ENCODE measurements at places on chromosomes 6 and 20.
A peak's percentile ranks its signal among the peaks of the same experiment; 100 is the strongest.

GRCh38 chr20:49993301-49993751 lies 10.5 kb downstream of the SNAI1 start:
- DNase-seq, result peak; percentile 85

- peak; percentile 75 for DNase-seq
These were observed 23.2 kb downstream of the PSMB1 start for GRCh38 chr6:170529839-170530469.

GRCh38 chr6:89564752-89565427 lies 73.7 kb downstream of the LYRM2 start:
- no peak for DNase-seq

DNA sequence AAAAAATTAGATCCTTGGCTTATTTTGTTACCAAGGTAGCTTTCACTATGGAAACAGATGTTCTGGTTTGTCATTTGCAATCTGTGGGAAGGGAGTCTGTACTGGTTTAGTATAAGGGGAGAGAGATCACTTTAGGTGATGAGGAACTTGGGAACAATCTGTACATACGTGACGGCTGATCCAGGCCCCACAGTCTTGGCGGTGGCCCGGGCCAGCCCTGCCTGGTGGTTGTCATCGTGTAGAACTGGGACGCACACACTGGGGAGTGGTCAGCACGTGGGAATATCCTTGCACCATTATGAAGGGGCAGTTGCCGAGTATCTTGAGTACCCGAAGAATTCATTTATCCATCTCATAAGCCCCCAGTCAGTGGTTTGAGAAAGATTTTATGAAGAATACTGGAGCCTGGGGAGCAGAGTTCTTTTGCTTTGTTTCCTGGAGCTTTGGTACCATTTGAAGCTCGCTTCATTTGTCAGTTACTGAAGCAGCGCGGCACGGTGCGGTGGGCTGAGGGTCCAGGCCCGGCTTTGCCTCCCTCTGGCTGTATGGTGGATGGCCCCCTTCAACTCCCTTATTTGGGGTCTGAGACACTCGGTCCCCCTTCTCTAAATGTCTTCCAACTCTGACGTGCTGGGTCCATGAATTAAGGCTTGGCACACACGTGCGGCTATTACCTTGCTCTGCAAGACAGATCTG lies 22.8 kb upstream of the CLDN20 start:
- no peak for DNase-seq

- no peak for DNase-seq
These were observed 36.2 kb upstream of the E2F3 start for GRCh38 chr6:20365456-20365855.

DNA sequence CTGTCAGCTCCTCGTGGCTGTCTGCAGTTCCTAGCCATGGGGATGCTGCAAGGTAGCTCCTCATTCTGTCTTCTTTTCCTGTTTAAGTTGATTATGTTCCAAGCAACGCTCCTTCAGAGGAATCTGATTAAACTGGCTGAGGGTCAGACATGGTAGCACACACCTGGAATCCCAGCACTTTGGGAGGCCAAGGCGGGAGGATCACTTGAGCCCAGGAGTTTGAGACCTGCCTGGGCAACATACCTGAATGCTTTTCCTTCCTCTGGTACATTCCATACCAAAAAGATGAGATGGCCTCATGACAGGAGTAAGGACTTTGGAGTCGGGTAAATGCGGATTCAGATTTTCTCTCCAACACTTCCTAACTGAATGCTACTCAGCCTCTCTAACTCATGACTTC lies 246.8 kb upstream of the JARID2 start:
- DNase-seq, result no peak

- DNase-seq, result no peak
These were observed 31.3 kb upstream of the ZFAND3 start for GRCh38 chr6:37788259-37788658.
